ENCODE measurements at places on chromosomes 1 and 21.

GRCh38 chr1:46517010-46517600, 27.5 kb downstream of the DMBX1 start:
- no peak overlapping the region for H3K4me3 ChIP-seq
- H3K4me1 ChIP-seq, result peaks cover 7% of the 10 kb centered on the region
- H3K27ac ChIP-seq, result no peak overlapping the region
- no peak for DNase-seq

GRCh38 chr1:19735440-19736127, 64.1 kb downstream of the TMCO4 start:
- no peaks in the 10 kb centered on the region for H3K27me3 ChIP-seq
- no peak for DNase-seq
- H3K27ac ChIP-seq, result no peak overlapping the region
- H3K4me3 ChIP-seq, result no peak overlapping the region
- H3K4me1 ChIP-seq, result no peaks in the 10 kb centered on the region

DNA sequence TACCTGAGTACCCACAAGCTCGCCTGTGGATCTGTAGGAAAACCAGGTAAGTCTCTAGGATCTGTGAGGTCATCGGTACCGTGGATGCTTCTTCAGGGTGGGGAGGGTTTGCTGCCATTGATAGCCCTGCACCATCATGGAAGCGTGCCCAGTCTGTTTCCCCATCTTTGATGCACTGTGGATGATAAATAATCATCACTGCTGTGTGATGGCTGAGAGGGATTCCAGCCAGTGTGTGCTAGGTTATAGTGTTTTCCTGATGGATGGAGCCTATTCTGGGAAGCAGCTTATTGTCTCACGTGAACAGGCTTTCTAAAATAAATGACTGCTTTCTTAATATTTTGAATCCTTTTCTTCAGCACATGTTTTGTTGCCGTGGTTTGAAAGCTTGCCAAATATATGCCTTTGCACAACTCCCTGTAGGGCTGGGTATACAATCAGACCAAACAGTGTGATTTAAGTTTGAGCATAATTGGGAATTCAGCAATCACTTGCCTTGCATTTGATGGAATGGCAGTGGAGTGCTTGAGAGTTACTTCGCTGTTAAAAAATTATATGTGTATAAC, 113.8 kb downstream of the CAMTA1 start:
- H3K4me3 ChIP-seq, result no peak overlapping the region
- H3K36me3 ChIP-seq, result no peaks in the 10 kb centered on the region
- no peak for DNase-seq
- H3K27ac ChIP-seq, result no peak overlapping the region
- H3K4me1 ChIP-seq, result peaks cover 3% of the 10 kb centered on the region

- no peaks in the 10 kb centered on the region for H3K27me3 ChIP-seq
- H3K4me3 ChIP-seq, result peak overlapping the region; percentile 94
- H3K36me3 ChIP-seq, result peaks cover 19% of the 10 kb centered on the region
- no peak for DNase-seq
- peak overlapping the region; percentile 89 for H3K27ac ChIP-seq
Observed at GRCh38 chr1:155003227-155003765, 694 bp downstream of the ZBTB7B start.

- DNase-seq, result no peak
- H3K36me3 ChIP-seq, result no peaks in the 10 kb centered on the region
- peaks cover 7% of the 10 kb centered on the region for H3K4me1 ChIP-seq
- no peak overlapping the region for H3K27ac ChIP-seq
Observed at GRCh38 chr1:171433451-171433850, 51.9 kb upstream of the PRRC2C start.

DNA sequence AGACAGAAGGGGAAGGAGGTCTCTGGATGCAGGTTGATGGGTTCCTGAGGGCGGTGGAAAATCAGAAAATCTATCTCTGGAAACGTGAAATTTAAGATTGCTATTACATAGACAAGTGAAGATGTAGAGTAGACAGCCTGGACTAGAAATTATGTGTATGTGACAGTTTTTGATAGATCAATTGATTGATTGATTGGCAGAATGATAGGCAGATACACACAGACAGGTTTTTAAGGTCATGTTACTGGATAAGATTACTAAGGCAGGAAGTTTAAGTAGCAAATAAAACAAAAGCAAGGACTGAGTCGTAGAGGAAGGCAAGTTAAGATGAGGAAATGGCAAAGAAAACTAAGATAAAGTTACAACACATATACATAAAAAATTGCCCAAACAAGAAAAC, 124.7 kb downstream of the RGS21 start:
- no peaks in the 10 kb centered on the region for H3K27me3 ChIP-seq
- no peak overlapping the region for H3K27ac ChIP-seq
- DNase-seq, result no peak
- H3K4me3 ChIP-seq, result no peak overlapping the region
- no peaks in the 10 kb centered on the region for H3K4me1 ChIP-seq
- H3K36me3 ChIP-seq, result no peaks in the 10 kb centered on the region

DNA sequence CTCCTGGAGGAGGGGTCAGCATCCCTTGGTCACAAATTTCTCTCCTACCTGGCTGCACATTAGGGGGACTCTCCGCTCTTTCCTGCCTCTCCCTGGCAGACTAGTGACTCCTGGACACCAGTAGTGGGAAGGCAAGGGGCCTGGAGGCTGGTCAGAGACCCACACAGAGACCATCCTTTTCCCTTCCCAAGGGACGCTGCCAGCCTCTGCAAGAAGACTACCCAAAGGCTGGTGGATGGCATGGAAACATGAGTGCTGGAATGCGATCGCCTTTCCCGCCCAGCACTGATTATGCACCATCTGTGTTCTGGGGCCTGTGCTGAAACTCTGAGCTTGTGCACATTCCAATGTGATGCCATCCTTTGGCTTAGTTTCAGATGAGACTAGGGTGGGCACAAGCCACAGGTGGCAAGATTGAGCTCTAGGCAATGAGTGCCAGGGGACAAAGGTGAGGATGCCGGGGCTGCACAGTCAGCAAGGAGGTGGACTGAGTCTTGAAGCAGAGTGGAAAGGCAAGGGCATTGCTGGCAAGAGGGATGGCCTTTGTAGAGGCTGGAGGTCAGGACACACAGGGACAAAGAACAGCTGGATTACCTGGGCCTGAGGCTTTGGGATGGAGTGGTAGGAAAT, 12.6 kb upstream of the EPS8L3 start:
- H3K4me3 ChIP-seq, result no peak overlapping the region
- peaks cover 5% of the 10 kb centered on the region for H3K27me3 ChIP-seq
- no peak overlapping the region for H3K27ac ChIP-seq
- DNase-seq, result no peak

GRCh38 chr1:17190010-17190995, 14.6 kb upstream of the PADI1 start:
- no peaks in the 10 kb centered on the region for H3K36me3 ChIP-seq
- no peaks in the 10 kb centered on the region for H3K4me1 ChIP-seq
- no peak overlapping the region for H3K4me3 ChIP-seq
- no peak overlapping the region for H3K27ac ChIP-seq
- DNase-seq, result no peak

- no peaks in the 10 kb centered on the region for H3K36me3 ChIP-seq
- peaks cover 2% of the 10 kb centered on the region for H3K27me3 ChIP-seq
- no peaks in the 10 kb centered on the region for H3K4me1 ChIP-seq
- no peak overlapping the region for H3K27ac ChIP-seq
Observed at GRCh38 chr1:201721082-201722049, 107.6 kb upstream of the IPO9 start.

DNA sequence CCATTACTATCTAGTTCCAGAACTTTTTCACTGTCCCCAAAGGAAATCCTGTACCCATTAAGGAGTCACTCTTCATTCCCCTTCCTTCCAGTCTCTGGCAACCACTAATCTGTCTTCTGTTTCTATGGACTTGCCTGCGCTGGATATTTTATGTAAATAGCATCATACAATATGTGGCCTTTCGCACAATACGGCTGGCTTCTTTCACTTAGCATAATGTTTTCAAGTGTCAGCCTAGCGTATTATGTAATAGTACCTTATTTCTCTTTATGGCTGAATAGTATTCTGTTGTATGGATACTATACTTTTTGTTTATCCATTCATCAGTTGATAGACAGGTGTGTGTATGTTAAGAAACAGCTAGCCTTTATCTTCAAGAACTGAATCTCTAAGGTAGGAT, 14.3 kb downstream of the ATF3 start:
- peaks cover 9% of the 10 kb centered on the region for H3K27me3 ChIP-seq
- H3K36me3 ChIP-seq, result peaks cover 37% of the 10 kb centered on the region
- peaks cover 13% of the 10 kb centered on the region for H3K4me1 ChIP-seq
- no peak for DNase-seq

- peaks cover 10% of the 10 kb centered on the region for H3K36me3 ChIP-seq
- H3K4me1 ChIP-seq, result peaks cover 33% of the 10 kb centered on the region
- no peak for DNase-seq
Observed at GRCh38 chr1:68497358-68497698, 446 bp upstream of the DEPDC1 start.

DNA sequence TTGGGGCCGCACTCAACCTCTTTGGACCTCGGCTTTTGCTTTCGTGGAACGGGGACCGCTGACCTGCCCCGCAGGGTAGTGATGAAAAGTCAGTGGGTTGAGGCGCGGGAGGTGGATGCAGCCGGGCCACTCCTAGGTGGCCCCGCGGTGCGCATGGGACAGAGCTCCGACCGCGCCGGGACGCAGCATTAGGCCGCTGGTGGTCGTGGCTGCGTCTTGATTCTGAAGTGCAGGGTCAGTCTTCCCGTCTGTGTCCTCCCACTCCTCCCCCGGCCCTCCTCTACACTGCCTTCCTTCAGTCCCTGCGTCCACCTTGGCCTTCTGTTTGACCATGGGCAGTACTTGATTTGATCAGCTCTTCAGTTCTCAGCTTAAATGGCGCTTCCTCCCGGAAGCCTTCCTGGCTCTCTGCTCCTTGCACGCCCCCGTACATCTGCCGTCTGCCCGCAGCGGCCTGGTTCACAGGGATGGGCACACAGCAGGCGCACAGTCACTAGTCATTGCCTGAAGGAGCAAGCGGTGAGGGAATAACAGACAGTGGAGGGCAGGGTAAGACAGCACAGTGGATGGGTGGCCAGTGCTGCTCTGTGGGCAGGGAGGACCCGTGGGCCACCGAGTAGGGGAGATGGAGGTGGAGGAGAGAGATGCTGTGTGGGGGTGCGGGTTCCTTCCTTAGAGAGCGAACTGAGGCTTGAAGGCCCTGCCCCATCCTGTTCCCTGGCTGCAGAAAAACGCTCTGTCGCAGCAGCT, 633 bp downstream of the THEMIS2 start:
- H3K4me1 ChIP-seq, result peaks cover 27% of the 10 kb centered on the region
- H3K27ac ChIP-seq, result peak overlapping the region; percentile 76
- no peak for DNase-seq
- peaks cover 23% of the 10 kb centered on the region for H3K36me3 ChIP-seq
- no peaks in the 10 kb centered on the region for H3K27me3 ChIP-seq
- H3K4me3 ChIP-seq, result peak overlapping the region; percentile 94

GRCh38 chr1:209624558-209625549, 27.4 kb downstream of the LAMB3 start:
- peaks cover 2% of the 10 kb centered on the region for H3K27me3 ChIP-seq
- no peak overlapping the region for H3K4me3 ChIP-seq
- H3K36me3 ChIP-seq, result no peaks in the 10 kb centered on the region
- DNase-seq, result no peak

- H3K27me3 ChIP-seq, result no peaks in the 10 kb centered on the region
- H3K27ac ChIP-seq, result peak overlapping the region; percentile 62
- no peak overlapping the region for H3K4me3 ChIP-seq
Observed at GRCh38 chr1:209607795-209608178, 24.3 kb downstream of the CAMK1G start.

DNA sequence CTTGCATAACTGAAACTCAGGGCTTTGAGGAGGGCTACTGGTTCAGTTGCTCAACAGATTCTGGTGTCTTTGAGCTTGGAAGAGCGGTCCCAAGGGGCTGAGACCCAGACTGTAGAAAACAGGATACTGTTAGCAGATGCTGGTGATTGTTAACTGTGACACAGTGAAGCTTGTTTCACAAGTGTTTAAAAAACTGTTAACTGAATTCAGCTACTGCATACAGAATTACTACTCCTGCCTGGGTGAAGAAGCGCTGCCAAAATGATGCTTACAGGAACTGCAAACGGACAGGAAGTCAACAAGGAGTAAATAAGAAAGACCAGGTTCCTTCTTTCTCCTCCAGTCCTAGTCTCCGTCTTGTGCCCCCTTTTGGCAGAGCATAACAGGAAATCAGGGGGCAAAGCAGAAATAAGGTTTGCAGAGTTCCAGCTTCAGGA, 195.3 kb upstream of the USP25 start:
- no peaks in the 10 kb centered on the region for H3K36me3 ChIP-seq
- no peak for DNase-seq
- H3K4me3 ChIP-seq, result no peak overlapping the region
- H3K4me1 ChIP-seq, result peaks cover 5% of the 10 kb centered on the region
- H3K27me3 ChIP-seq, result peaks cover 6% of the 10 kb centered on the region
- H3K27ac ChIP-seq, result no peak overlapping the region

- no peak overlapping the region for H3K4me3 ChIP-seq
- no peak overlapping the region for H3K27ac ChIP-seq
- H3K4me1 ChIP-seq, result peaks cover 13% of the 10 kb centered on the region
- DNase-seq, result no peak
- H3K27me3 ChIP-seq, result no peaks in the 10 kb centered on the region
Observed at GRCh38 chr1:79043506-79043905, 37.0 kb upstream of the ADGRL4 start.

GRCh38 chr1:107481756-107482384, 341.0 kb downstream of the NTNG1 start:
- H3K4me3 ChIP-seq, result no peak overlapping the region
- no peak for DNase-seq
- peaks cover 45% of the 10 kb centered on the region for H3K27me3 ChIP-seq
- H3K27ac ChIP-seq, result no peak overlapping the region
- no peaks in the 10 kb centered on the region for H3K36me3 ChIP-seq
- no peaks in the 10 kb centered on the region for H3K4me1 ChIP-seq

DNA sequence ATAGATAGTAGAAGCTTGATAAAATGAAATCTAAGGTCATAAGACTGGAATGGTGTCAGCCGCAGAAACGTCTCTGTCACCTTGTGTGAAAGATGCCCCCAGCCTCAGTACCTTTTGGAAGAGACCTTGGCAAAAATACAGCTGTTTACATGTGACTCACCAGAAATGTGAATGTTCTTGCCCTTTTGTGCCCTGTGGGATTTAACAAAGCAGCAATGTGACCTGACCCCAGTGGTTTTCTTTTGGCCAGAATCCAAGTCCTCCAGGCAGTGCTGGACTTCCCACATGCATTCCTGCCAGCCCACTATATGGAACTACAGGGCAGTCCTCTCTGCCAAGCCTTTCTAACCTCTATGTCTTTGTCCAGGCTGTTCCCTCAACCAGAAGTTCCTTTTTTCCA, 27.2 kb upstream of the LRRC8C start:
- H3K4me1 ChIP-seq, result peaks cover 90% of the 10 kb centered on the region
- peaks cover 31% of the 10 kb centered on the region for H3K36me3 ChIP-seq
- peak overlapping the region; percentile 99 for H3K27ac ChIP-seq
- DNase-seq, result no peak
- H3K4me3 ChIP-seq, result peak overlapping the region; percentile 5
- no peaks in the 10 kb centered on the region for H3K27me3 ChIP-seq

- DNase-seq, result no peak
- H3K27me3 ChIP-seq, result no peaks in the 10 kb centered on the region
- no peaks in the 10 kb centered on the region for H3K4me1 ChIP-seq
- no peaks in the 10 kb centered on the region for H3K36me3 ChIP-seq
- no peak overlapping the region for H3K27ac ChIP-seq
Observed at GRCh38 chr1:241944300-241944699, 13.3 kb upstream of the BECN2 start.

All from activated T-helper 2 cell treated with anti-CD3 and anti-CD28 coated beads, Interferon-gamma antibody, Interleukin-2, Interleukin-4, amounts not matched to agents 10 μg/mL and 5 μg/mL and 100 μg/mL, durations not matched to agents 14 hours and 24 hours and 36 hours (primary cell).